ENCODE measurements at places on chromosomes 3 and 15. TPM values are rescaled to one million over a fixed set of nuclear protein-coding genes. Genes with fewer than 3 reads are reported as not detected.
A peak's percentile ranks its signal among the peaks of the same experiment; 100 is the strongest.

- no peak for DNase-seq
Measured at GRCh38 chr3:58326267-58326900, 6.3 kb upstream of the PXK start.

DNA sequence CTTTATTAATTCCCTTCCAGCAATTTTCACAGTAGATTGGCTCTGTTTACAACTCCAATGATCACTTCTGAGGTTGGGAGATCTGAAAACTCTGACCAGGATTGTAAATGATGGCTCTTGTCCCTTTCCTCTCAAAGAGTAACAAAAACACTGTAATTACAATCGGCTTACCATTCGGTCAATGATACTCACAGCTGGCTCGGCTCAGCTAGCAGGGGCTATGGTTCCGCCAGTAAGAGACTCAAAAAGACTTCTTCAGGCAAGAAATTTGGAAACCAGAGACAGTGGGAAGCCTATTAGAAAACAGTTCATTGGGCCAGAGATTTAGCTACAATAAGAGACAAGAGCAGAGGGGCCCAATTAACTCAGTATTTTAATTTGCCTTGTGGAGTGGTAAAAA lies 96.6 kb downstream of the LRRC3B start:
- peak; percentile 31 for DNase-seq

DNA sequence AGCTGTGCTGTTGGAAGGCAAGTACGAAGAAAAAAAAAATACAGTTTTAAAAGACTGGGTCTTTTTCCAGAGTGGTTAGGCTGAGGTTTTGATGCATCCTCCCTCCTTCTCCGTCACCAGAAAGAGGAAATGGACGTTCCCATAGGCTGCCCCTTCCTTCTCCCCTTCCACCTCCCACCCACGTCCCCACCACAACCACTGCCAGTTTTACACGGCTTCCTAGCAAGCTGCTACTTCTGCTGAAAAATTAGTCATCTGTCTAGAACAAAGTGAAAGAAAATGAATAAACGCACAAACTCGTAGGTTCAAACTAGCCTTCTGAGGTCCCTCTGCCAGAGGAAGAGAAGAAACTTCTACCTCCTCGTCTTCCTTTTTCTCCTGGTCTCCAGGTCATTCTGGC lies 71.6 kb upstream of the RPL35A start:
- DNase-seq = peak; percentile 16

DNA sequence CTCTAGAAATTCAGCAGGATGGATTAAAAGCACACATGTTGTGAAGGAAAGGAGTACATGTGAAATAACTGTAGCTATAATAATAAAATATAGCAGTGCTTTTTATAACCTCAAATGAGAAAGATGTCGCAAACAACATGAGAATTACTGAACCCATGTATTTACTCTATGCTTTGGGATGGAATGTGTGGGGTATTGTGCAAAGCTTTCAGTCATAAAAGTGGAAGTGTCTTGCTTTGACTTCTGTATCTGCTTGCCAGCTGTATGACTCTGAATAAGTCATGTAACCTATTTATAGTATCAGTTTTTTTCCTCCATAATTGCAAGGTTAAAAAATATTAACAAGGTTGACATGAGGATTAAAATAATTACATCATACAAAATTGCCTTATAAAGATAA lies 519.3 kb upstream of the CADM2 start:
- DNase-seq = no peak

DNA sequence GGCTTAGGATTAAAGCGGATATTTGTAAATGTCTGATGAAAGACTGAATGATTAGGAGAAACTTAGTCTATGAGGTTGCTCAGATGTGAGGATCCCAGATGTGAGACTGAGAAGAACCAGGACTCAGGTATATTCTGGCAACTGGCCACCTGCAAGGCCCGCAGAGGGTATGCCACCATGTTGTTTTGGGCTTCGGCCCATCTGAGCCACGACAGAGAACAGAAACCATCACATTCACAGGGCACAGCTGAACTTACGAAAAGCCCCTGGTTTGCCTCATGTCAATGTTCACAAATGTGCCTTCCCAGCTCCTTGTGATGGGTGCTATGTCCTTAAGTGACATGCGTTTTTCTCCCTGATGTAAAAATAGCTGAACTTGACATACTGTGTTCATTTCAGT lies 412.5 kb upstream of the RORA start:
- DNase-seq = no peak

DNA sequence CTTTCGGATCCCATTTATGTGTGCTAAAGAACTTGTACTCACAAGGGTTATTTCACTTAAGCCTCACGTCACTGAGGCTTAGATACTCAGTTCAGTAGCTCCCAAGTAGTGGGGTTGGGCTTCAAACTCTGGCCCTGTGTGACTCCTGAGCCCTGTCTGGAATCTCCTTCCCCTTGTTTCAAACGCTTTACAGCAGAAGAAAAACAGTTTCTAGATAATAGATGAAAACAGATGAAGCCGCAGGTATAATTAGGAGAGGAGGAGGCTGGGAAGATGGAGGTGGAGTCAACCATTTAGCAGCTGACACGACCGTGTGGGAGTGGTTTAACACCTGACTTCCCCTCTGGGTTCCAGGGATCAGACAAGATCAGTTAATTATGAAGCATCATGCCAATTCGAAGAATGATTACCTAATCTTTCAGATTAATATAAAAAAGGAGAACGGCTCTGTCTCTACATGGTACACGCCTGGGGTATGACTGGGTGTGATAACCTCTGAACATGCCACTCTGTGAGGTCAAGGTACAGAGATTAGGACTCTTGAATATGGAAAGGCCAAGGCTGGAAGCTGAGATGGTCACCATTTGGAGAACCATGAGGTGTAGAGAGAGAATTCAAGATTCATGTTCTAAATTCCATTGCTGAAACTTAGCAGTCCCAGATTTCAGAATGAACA lies 31.1 kb downstream of the TPM1 start:
- no peak for DNase-seq

DNA sequence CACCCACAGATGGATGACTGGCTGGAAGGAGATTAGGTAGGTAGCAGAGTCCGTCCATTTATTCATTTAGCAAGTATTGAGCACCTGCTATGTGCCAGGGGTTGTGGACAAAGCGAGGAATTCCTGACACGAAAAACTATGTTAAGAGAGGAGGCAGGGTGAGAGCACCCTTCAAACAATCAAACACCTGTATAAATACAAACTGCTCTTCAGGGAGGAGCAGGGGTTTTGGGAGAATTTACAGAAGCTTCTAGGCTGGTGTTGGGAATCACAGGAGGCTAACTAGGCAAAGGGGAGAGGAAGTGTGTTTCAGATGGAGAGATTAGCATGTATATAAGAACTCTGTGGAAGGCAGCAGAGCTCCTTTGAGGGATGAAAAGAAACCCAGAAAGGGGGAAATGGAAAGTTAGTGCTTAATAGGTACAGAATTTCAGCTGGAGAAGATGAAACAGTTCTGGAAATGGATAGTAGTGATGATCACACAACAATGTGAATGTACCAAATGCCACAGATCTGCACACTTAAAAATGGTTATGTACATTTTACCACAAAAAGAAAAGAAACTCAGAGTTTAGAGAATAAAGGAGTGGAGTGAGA lies 805 bp upstream of the SEC22C start:
- DNase-seq = no peak

- DNase-seq = no peak
Measured at GRCh38 chr3:138082085-138082991, 33.1 kb downstream of the DZIP1L start.

- no peak for DNase-seq
Measured at GRCh38 chr15:43702701-43703424, 9.2 kb downstream of the CKMT1A start.

GRCh38 chr3:133962849-133963248 lies 66.9 kb downstream of the SLCO2A1 start:
- DNase-seq = no peak

GRCh38 chr3:36741285-36741684 lies 23.1 kb downstream of the DCLK3 start:
- no peak for DNase-seq

GRCh38 chr3:45887759-45888511 lies 1.6 kb downstream of the CCR9 start:
- DNase-seq = no peak

GRCh38 chr3:81003008-81003645 lies 758.3 kb downstream of the GBE1 start:
- DNase-seq = no peak

GRCh38 chr15:90686435-90687218 lies 30.5 kb upstream of the BLM start:
- no peak for DNase-seq

PRKCD gene
- total RNA-seq = 1.5 TPM

PLCH1 gene
- 0.44 TPM for total RNA-seq

C2CD4A gene
- under 0.01 TPM for total RNA-seq

SPTBN5 gene
- total RNA-seq = 6.3 TPM

GOLGA8J gene
- 0.09 TPM for total RNA-seq

AADAC gene
- 0.35 TPM for total RNA-seq

TCF12 gene
- 116 TPM for total RNA-seq
